Stimulated activated CD8-positive, alpha-beta memory T cell treated with anti-CD3 and anti-CD28 coated beads, Interleukin-15, amount 100 ng/mL, for 24 hours (primary cell): ENCODE measurements at places on chromosomes 5 and 9.

- no peak for DNase-seq
Measured at GRCh38 chr5:143606043-143606752, 202.7 kb upstream of the NR3C1 start.

DNA sequence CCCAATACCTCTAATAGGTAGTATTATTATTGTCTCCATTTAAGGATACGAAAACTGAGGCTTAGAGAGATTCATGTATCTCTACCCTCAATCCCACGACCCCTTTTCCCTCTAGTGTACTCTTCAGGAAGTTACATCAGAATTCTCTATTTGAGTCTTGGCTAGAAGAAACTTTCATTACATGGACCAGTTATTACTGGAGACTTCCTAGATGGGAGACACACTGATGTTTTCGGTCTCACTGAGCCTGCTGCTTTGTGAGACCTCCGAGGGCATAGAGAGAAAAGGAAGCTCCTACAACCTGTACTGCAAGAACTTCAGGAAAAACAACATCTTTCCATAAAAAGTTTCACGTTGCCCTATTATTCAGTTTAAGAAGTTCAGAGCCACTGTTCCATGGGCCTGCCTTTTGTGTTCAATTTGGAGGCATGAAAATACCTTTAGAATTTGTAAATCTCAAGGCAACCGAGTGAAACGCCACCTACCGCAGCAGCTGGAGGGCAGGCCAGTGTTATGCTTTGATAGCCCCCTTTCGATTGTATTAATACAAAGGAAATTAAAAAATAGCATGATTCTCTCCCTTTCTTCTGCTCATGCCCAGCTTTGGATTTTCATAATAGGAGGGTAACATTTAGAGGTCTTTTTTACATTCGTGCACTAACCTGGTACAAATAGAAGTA lies 223.3 kb downstream of the EBF1 start:
- DNase-seq, result no peak

- no peak for DNase-seq
Measured at GRCh38 chr5:19886123-19886917, 101.7 kb downstream of the CDH18 start.

DNA sequence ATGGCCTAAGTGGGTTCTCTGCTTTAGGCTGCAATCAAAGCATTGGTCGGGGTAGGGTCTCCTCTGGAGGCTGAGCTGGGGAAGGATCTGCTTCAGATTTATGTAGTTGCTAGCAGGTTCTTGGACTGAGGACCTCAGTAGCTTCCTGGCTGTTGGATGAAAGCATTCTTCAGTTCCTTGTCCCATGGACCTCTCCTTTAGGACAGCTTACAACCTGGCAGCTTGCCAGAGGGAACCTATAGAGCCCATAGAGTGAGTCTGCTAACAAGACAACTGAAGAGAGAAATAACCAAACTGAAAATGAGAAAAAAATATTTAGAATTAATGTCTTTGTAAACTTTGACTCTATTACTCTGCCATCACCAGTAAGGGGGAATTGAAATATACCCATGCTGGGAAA lies 12.4 kb downstream of the MRPS30 start:
- no peak for DNase-seq

DNA sequence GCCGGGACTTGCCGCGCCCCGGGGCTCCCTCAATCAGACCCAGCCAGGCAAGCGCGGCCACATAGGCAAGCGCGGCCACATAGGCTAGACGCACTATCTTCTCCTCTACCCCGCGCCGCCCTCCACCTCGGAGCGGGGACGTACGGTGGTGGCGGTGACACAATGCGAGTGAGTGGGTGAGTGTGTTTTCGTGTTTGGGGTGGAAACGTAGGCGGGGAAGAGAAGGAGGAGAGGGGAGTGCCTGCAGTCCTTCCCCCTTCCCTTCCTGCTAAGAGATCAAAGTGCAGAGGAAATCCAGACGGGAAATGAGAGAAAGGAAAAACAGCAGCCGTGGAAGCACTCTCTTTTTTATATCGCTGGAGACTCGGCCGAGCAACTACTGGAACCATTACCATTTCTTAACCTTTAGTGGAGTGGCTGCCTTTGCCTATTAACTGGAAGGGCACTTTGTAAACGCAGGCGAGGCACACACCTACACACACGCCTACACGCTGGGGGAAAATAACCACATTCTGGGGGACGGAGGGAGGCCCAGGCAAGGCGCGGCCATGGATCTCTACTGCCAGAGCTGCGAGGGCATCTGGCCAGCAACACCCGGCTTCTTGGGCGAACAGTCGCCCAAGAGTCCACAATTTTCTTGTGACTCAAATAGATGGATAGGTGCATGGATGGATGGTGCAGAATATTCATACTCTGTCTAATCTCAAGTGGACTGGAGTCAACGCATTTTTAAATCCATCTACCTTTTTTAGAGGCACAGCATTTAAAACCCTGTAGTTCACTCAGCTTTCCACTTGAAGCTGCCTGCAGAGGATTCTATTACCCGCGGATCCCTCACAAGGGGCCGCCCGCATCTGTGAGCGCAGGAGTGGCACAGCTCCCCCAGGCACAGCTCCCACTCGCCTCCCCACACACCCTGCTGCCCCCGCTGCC lies 2.1 kb downstream of the EDIL3 start:
- DNase-seq, result no peak

GRCh38 chr9:70263421-70263820 lies 4.6 kb downstream of the SMC5 start:
- no peak for DNase-seq

- no peak for DNase-seq
Measured at GRCh38 chr9:125119643-125120286, 23.6 kb downstream of the SCAI start.

DNA sequence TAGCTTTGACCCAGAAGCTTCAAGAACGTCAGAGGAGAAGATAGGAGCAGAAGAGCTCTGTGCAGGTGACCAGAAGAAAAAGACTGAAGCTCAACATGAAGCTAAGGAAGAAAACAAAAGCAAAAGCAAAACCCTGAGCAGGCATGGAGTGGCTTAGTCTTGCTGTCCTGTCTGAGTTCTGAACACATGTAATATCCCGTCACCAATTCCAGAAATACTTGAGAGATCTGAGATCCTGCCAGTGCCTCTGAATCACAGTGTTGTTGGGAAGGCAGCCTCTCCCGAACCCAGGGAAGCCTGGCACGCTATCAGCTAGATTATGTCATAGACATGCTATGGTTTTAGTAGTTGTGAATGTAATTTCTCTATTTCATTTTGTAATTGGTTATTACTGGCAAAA lies 235.7 kb downstream of the ICE1 start:
- DNase-seq, result no peak

- no peak for DNase-seq
Measured at GRCh38 chr9:545480-545879, 296.0 kb upstream of the DMRT1 start.

DNA sequence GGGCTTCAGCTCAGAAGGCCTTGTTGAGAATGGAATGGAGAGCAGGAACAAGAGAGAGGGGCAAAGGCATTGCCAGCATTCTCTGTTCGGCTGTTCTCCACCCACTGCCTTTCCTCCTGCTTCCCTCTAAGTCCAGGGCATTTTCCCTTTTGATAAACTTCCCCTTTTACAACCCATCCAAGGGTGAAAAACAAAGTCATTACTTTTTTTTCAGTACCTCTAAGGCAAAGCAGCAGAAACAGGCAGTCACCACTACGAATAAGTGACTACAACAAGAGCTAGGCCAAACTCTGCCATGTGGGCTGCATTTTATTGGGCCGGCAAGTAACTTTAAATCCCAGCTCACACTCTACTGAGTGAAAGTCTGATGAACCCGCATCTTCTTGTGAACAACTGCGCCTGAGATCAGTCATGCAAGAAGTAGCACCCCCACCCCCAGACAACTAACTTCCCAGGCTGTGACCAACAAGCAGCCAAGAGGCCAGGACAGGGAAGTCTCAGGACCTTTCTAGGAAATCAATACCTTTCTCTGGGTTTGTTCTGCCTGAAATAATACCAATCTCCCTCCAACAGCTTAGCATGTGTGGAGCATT lies 13.1 kb downstream of the IL7R start:
- no peak for DNase-seq

DNA sequence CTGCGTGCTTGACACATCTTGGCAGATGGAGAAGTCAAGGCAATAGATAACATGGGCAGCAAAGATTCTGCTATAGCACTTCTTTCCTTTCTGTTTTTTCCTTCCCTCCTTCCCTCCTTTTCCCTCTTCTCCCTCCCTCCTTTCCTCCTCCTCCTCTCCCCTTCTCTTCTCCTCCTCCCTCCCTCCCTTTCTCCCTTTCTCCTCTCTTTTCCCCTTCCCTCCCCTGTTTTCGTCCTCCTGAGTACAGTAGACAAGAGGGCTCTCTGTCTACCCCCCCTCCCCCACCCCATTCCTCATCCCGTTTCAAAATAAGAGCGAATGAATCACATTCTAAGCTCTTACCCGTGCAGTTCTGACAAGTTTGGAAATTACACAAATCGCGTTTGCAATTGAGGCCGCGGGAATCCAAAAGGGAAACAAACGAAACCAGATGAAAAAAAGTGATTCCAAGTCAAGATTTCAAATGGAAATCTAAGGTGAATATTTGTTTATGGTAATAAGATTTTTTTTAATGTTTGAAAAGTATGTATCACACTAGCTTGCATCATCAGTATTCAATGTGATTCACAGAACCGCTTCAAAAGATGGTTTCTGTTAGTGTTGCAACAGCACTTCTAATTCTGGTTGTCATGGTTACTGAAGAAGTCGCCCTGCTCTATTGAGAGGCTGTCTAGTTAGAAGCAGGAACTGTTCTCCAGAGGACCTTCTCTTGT lies 1.3 kb downstream of the NIM1K start:
- no peak for DNase-seq

DNA sequence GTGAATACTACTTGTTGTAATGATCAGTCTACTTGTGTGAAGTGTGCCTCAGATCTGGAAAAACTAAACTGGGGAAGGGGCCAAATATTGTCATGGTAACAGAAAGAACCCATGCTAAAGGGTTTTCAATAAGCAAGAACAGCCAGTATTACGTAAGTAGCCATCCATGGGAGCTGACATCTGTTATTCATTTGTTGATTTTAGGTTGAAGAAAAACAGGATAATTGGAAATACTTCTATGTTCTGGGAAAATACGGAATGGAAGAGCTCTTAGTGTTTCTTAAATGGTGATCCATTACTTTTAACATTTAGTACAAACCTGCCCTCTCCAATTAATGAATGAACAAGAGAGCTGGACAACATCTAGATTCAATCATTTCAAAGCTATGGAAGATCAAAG lies 485.8 kb downstream of the NTRK2 start:
- no peak for DNase-seq

DNA sequence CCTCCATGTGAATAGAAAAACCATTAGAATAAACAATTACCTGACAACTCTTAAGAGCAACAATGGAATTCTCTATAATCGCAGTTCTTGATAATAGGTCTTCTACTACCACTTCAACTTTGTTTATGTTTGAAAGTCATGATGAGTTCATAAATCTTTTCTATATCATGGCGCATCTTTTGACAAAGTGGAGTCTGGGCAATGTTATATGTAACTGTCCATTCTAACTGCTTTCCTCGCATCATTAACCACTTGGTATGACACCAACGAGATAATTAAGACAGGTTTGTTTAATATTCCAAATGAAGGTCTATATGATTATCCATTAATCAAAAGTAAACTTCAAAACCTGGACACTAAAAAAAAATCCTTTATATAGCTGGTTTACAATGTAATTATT lies 272.0 kb downstream of the DENND1A start:
- DNase-seq, result no peak

- no peak for DNase-seq
Measured at GRCh38 chr9:75823151-75823550, 67.3 kb upstream of the PCSK5 start.

DNA sequence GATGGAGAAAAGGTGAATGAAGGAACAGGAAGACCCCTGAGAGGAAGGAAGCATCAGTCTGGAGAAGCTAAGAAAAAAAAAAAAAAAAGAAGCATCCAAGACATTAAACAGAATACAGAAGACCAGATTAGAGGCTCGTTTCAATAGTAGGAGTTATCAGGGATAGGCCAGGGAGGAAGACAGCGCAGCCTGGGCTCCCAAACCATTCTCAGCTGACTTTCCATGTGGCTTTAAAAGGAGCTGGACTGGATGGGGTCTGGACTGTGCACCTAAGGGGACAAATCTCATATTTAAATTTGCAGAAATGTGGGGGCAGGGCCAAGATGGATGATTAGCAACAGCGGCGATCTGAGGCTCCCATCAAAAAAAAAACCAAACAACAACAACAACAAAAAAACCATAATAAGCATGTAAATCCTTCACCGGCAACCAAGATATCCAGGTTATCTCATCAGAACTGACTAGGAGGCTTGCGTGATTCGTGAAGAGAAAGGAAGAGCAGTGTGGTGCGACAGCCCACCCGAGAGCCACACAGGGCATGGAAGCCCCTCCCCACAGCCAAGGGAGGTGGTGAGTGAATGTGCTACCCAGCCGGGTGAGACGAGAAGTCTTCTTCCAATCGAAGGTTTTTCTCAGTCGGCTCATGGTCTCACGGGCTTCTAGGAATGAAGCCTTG lies 114.9 kb upstream of the ADAMTS16 start:
- DNase-seq, result no peak

DNA sequence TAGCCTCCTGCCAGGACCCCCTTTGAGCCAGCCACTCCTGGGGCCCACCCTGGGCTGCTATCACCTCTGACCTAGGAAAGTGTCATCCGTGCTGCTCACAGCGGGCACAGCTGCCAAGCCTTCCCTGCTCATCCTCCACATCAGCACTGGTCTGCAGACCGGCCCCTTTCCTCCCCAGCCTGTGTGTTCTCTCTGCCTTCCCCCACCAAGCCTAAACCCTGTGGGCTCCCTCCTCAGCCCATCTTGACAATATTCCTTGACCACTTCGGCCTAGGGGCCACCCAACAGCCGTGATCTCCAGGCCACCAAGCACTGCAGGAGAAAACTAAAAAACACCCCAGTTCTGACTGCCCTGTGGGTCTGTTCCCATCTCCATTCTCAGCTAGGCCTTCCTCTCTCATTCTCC lies 135.1 kb downstream of the DAB2IP start:
- no peak for DNase-seq

DNA sequence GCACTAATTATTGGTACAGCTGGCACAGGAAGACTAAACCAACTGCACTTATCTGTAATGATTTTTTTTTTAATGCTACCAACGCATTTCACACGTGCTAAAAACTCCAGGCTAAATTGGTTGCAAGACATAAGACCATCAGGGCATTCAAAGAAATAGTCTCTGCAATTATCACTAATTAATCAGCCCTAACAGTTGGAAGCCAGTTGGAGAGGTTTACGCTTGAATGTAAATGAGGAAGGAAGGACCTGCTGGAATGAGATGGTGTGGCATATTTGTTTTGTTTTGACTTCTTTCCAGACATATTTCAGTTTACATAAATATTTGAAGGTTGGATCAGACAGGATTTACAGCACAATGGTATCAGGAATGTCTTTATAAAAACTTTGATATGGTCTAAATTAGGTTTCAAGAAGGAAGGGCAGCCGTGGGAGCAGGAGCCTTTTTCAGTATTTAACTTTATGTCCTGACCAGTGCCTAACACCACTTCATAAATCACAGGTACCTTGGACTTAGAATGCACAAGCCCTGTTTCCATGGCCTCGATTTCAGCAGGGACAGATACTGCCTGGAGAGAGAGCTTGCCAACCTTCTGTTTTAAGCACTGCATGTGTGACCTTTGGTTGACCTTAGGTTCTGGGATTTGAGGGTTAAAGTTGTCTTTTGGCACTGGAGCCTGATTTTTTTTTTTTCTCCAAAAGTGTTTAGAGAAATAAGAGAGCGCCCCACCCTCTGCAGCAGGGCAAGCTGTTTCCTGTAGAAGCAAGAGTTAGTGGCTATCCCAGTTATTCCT lies 199.8 kb upstream of the MAP3K1 start:
- DNase-seq, result no peak

GRCh38 chr5:33034777-33035176 lies 323.7 kb downstream of the NPR3 start:
- no peak for DNase-seq
